ENCODE measurements at places on chromosomes 13 and 19. TPM values are rescaled to one million over a fixed set of nuclear protein-coding genes. Genes with fewer than 3 reads are reported as not detected.

KRTDAP gene
- not detected for total RNA-seq

GPATCH1 gene
- 6.2 TPM for total RNA-seq

LRRC25 gene
- 19.3 TPM for total RNA-seq

CYP4F3 gene
- total RNA-seq, result 1.3 TPM

OR10H4 gene
- not detected for total RNA-seq

ZNF8 gene
- total RNA-seq, result 5.1 TPM

GPR12 gene
- total RNA-seq, result not detected

IGFL3 gene
- total RNA-seq, result not detected

DHX34 gene
- 13.2 TPM for total RNA-seq

UBE2L5 gene
- 0.26 TPM for total RNA-seq

PRTN3 gene
- total RNA-seq, result 0.32 TPM

F7 gene
- total RNA-seq, result 0.35 TPM

NEK5 gene
- total RNA-seq, result not detected
